Activated CD4-positive, alpha-beta T cell treated with anti-CD3 and anti-CD28 coated beads, Interleukin-10, Interleukin-2, amounts not matched to agents 100 ng/mL and 50 ng/mL, durations not matched to agents 16 hours and 8 hours (primary cell): ENCODE measurements at places on chromosomes 5 and 9.

DNA sequence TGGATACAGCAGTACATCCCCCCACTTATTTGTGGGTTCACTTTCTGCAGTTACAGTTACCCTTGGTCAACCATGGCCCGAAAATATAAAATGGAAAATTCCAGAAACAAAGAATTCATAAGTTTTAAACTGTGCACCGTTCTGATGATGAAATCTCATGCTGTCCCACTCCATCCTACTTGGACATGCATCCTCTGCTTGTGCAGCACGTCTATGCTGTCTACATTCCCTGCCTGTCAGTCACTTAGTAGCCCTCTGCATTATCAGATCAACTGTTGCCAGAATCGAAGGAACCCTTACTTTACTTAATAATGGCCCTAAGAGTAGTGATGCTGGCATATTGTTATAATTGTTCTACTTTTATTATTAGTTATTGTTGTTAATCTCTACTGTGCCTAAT, 14.6 kb downstream of the MARCHF3 start:
- DNase-seq: no peak

DNA sequence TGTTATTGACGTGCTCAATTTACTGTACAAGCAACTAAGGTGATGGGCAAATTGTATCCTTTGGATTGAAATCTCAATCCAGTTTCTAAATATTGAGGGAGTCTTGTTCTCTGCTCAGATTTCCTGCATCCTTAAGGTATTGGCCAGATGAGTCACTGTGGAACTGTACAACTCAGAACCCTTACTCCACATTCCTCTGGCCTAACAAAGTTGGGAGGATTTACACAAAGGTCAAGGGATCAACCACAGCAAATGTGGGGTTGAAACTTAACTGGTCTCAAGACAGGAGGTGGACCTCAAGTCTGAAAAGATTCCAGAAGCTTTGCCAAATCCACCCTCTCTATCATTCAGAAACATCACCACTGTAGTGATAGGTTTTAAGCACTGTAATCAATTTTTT, 81.5 kb upstream of the AGXT2 start:
- no peak for DNase-seq

DNA sequence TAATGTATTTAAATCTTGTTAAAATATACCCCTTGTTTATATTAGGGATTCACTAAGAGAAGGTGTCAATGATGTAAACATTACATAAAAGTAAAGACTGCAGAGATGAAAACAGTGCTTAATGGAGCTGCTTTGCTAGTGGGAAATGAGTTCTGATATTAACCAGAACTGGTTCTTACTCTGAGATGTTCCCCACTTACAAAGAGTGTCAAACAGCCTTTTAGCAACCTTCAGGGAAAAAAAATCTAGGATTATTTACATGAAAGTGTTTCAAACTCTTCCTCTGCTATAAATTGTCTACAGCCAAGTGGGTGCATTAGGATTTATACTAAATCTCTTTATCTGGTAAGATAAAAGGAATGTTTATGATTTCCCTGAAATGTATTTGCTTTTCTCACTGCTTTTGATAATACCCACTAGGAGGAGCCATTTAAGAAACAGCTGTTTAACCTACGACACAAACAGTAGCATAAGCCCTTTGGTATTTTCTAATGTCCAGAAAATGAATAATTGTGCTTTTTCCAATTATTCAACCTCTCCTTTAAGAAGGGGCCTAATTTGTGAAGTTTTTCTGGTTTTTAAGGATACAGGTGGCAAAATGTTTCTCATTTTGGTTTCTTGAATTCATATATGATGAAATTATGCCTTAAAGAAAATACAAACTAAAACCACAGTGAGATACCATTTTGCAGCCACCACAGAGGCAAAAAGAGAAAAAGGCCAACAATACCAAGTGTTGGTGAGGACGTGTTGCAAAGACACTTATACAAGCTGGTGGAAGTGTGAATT, 186.3 kb downstream of the TLE4 start:
- DNase-seq: no peak

DNA sequence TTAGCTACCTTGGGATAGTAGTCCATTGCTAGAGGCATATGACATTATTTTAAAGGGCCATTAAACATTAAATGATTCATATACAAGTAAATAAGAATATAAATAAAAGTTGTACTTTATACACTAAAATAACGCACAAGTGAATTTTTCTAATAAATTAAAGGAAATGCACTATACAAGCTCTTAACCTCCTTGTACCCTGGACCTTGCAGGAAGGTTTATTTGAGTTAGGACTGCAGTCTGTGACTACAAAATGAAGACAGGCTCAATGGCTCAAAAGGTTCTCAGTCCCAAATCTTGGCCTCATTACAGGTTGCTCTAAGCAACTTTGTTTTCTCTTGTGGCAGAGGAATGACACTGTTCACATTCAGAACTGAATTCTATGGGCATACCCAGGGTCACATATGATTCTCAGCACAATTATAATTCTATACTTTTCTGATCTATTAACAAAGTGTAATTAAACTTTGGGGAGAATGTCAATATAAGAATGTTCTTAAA, 34.4 kb downstream of the FEM1C start:
- no peak for DNase-seq

- DNase-seq: no peak
These were observed 271.8 kb downstream of the NNT start for GRCh38 chr5:43874772-43875171.

- no peak for DNase-seq
These were observed 201.9 kb downstream of the ZNF608 start for GRCh38 chr5:124544366-124545055.

GRCh38 chr9:122143876-122144405, 15.6 kb downstream of the NDUFA8 start:
- DNase-seq: no peak

DNA sequence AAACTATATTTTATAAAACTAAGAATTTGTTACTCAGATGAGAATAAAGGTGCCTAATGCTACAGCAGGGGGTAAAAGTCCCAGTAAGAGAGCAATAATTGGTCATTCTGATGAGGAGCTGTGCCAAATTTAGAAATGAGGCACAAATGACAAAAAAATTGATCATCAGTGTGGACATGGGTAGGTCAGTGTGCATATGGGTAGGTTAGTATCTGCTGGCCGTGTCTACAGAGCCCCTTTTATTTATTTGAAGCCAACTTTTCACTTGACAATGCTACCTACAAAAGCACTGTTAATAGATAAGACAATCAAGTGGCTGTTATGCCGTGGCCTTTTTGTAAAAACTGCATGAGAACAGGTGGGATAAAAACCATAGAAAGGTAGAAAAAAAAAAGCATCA, 454.6 kb downstream of the RAB3C start:
- no peak for DNase-seq

- DNase-seq: no peak
These were observed 38.6 kb upstream of the NFIB start for GRCh38 chr9:14352503-14352902.

DNA sequence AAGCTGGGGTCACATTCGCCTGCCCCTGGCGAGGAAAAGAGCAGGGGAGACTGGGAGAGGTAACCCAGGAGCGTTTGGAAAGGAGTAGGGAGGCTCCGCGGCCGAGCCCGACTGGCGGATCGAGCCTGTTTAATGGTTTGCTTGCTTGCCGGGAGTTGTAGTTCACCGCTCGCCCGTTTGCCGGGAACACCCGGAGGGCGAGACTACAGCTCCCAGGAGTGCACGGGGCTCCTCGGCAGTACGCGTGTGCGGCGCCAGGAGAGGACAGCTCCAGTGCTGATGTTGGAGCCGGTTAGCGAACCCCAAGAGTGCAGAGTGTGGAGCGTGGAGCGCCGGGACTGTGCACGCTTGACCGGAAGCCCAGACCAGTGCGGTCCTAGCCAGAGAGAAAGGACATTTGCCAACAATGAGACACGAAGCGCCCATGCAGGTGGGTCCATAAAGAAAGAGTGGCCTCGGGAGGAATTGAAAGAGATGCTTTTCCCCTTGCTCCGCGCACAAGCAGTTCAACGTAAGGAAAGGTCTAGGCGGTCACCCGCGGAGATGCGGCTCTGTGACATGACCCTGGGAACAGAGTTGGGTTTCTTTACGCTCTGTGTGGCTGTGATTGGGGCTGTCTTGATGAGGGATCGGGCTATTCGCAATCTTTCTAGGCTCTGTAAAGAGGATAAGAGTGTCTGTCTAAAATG, at the start of gene RAB3C:
TSS of gene RAB3C (plus strand) at position 273 of the 689 bp plus-strand sequence. CDS start at position 407, 134 bp downstream.
- peak; percentile 85 for DNase-seq

DNA sequence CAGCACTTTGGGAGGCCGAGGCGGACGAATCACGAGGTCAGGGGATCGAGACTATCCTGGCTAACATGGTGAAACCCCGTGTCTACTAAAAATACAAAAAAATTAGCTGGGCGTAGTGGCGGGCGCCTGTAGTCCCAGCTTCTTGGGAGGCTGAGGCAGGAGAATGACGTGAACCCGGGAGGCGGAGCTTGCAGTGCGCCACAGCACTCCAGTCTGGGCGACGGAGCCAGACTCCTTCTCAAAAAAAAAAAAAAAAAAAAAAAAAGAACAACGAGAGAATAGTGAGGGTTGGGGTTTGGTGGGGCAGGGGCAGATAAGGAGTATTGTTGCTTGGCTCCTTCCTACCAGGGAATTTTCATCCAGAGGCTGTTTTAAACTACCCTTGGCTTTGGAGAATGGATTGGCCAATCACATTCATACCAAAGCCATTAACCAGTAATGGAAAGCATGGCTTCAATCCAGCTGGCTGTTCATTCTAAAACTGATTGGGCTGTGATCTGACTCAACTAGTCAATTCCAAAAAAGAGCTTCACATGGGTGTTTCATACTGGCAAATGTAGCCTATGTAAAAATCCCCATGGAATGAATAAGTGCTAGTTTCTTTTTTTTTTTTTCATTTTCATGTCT, 64.4 kb downstream of the PLCXD3 start:
- no peak for DNase-seq

DNA sequence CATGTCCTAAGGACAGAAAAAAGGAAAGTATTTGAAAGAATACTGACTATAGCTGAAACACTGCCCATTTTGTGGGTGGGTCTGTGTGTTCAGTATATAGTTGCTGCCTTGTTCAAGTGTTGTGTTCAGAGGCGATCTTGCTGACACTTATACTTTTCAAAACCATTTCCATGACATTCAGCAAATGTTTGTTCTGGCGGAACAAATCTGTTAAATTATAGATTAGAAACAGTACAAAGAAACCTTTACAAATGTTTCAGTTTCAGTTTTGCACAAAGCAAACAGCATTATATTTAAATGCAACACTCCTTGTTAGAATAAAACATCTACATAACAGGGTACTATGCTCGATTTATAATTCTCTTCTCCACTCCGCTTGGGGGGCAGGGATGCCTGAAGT, 2276.3 kb downstream of the MAT2B start:
- no peak for DNase-seq

DNA sequence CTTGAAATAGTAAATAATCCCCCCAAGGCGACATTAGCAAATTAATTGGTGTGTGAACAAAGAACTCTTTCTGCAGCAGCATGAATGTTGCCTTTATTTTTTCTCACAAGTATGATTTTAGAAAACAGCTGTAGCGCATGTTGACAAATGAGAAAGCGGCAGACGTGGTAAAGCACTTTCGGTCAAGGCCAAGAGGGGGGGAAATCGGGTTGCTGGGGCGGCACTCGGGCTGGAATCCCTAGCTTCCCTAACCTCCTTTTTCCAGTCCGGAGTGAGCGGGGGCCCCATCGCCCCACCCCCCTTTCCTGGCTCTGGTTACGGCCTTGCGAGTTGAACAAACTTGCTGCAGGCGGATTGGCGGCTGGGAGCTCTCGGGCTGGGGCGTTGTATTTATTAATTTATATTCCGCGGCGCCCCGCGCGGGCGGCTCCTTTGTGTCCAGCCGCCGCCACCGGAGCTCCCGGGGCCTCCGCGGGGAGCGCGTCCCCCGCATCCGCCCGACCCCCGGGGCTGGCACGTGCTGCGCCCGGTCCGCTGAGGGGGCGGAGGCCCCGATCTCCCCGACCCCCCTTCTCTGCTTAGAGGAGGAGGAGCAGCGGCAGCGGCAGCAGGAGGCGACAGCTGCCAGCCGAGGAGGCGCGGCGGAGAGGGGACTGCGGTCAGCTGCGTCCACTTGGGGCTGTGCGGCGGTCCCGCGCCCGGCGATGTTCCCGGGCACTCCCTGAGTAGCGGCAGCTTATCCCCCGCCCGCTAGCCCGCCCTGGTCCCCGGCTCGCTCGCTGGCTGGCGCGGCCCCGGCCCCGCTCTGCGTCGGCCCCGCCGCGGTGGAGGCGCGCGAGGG, at the start of gene RHOBTB3:
TSS of gene RHOBTB3 (plus strand) at position 607 of the 841 bp plus-strand sequence. CDS start 347 bp downstream, outside the sequence.
- DNase-seq: peak; percentile 21

DNA sequence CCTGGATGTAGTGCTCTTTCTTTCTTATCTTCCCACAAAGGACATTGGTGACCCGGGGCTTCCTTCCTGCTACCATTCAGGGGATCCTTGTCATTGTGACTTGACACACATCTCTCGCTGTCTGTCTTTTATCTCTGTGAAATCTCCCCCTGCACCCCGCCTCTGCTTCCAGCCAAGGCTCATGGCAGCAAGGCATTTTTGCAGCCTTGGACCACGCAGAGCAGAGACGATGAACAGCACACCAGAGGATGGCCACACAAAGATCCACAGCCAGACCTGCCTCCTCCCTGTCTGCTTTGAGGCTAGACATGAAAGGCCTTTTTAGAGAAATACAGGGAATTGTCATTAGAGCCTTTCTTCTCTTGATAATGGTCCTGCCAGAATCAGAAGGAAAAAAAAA, 549.1 kb downstream of the CDK5RAP2 start:
- no peak for DNase-seq

- no peak for DNase-seq
These were observed 166.4 kb upstream of the SLC27A6 start for GRCh38 chr5:128798871-128799270.

- no peak for DNase-seq
These were observed 956.5 kb downstream of the CDH18 start for GRCh38 chr5:19031491-19031890.

GRCh38 chr5:61048534-61048933, 103.5 kb downstream of the NDUFAF2 start:
- DNase-seq: no peak

GRCh38 chr5:51712201-51712600, 329.0 kb downstream of the ISL1 start:
- no peak for DNase-seq

- no peak for DNase-seq
These were observed 120.9 kb downstream of the ADAMTSL1 start for GRCh38 chr9:18594837-18595236.

GRCh38 chr5:95005811-95006210, 279.1 kb downstream of the MCTP1 start:
- DNase-seq: no peak

DNA sequence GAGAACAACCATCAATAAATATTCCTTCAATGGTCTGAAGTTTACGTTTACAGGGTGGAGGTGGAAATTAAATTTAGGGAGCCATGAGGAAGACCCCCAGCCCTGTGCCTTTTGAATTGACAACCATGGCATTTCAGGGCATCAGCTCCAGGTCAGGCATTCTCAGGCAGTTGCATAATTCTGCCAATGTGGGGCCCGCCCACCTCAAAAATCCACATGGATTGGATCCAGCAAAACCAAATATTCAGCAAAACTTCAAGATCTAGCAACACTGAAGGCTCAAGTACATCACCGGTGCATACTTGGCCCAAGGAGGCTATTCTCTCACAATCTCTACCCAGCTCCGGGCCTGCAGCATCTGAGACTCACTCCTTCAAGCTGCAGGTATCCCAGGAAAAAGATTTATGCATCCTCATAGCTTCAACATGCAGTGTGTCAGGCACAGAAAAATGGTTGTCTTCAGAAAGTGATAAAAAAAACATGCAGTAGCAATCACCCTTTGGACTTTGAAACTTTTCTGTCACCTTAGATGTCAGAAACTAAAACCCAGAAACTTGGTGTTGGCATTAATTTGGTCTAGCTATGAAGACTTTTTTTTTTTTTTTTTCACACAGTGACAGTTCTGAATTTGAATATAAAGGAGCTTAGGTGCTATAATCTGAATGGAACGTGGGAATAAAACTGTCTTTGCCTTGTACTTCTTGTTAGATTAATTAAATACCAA, 21.4 kb upstream of the ANXA2R start:
- DNase-seq: no peak
